ENCODE measurements at places on chromosomes 4 and X.

- no peak for DNase-seq
These were observed 863.9 kb downstream of the RAPGEF2 start for GRCh38 chr4:159966746-159967145.

GRCh38 chrX:21225643-21226042 is 148.6 kb upstream of the CNKSR2 start:
- DNase-seq, result no peak

- peak; percentile 31 for DNase-seq
These were observed 31.0 kb upstream of the FAT4 start for GRCh38 chr4:125283707-125284279.

DNA sequence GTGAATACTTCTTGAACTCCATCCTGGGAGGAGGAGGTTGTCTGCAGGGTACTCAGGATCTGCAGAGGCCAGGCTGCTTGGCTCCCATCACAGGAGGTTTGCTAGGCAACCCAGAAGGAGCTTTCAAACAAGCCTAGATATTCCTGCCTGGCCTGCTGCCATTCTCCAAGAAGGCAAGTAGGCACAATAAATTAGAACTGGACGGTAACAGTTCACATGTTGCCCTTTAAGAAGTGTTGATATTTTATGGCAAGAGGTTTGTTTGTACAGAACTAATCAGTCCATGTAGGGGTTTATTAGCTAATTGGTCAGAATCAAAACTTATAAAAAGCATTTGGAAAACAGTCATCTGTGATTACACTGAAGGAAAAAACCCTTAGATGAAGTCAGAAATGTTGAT is 39.3 kb downstream of the SYNPO2 start:
- no peak for DNase-seq

- no peak for DNase-seq
These were observed 15.9 kb upstream of the TLR1 start for GRCh38 chr4:38820329-38821061.

Data from fibroblast of skin of back (primary cell).